ENCODE measurements at places on chromosomes 2 and 18. TPM values are rescaled to one million over a fixed set of nuclear protein-coding genes. Genes with fewer than 3 reads are reported as not detected.

GRCh38 chr2:238278626-238279323, 9.6 kb downstream of the PER2 start:
- no peaks in the 10 kb centered on the region for H3K27me3 ChIP-seq
- DNase-seq, result no peak
- H3K27ac ChIP-seq, result no peak overlapping the region
- H3K4me3 ChIP-seq, result no peak overlapping the region
- peaks cover 20% of the 10 kb centered on the region for H3K4me1 ChIP-seq

DNA sequence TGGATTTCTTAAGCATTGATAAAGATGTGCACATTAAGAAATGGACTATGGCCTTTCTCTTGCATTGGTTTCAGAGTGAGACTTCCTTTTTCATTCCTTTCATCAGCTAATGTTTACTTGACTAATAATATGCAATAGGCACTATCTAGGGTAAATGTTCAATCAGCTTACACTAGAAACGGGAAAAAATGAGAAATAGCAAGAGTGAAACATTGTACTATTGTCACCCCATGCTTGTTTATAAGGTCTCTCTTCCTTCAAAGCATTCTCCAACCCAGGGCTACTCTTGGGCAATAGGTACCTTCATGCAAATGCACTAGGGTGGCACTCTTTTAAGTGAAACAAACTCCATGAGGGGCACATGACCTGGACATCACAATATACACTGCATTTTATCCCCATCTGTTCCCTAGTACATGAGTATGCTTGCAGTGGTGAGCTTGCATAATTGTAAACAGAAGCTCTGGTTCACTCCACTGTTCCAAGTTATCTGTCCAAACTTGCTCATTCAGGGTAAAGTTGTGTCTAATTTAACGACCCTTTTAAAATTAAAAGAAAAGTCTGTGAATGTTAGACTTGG, 402.3 kb downstream of the ERBB4 start:
- H3K4me1 ChIP-seq, result no peaks in the 10 kb centered on the region
- H3K4me3 ChIP-seq, result no peak overlapping the region
- H3K36me3 ChIP-seq, result no peaks in the 10 kb centered on the region

DNA sequence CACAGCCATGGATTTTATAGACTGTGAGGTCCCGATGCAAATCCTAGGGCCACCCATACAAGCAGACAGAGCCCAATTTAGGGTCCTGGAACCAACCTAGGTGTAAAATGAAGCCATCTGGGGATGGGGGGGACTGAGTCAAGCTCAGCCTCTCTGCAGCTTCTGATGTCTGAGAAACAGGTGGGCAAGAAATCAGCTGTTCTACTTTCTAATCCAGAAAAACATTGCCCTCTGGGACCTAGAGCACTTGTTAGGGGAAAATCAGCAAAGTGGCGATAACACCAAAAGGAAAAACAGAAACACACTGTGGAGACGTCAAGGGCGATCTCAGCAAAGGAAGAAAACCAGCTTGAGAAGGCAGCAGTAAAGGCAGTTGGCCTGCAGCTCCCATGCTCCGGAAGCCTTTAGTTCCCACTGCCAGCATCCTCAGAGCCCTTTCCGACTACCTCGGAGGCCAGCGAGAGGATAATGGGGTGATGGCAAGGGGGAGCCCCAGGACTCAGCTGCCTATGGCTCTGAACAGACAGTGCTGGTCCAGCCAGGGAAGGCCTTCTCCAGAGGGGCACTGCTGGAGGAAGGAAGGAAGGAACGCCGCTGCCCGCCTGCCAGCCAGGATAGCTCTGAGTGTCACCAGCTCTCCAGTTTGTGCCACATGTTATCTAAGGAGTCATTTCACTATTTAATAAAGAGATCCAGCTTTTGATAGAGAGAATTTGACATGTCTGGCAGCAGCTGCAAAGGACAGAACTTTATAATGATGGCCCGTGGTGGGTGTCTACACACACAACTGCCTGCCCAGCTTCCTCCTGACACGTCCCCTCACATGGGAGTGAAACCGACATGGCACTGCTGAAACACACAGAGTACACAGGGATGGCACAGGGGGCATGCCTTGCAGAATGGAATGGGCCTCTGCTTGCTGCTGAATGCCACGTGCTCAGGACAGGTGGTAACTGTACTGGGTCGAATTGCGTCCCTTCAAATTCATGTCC, 37.7 kb downstream of the HS1BP3 start:
- H3K36me3 ChIP-seq, result no peaks in the 10 kb centered on the region
- H3K27ac ChIP-seq, result no peak overlapping the region
- peaks cover 54% of the 10 kb centered on the region for H3K4me1 ChIP-seq
- no peaks in the 10 kb centered on the region for H3K27me3 ChIP-seq
- H3K4me3 ChIP-seq, result no peak overlapping the region

Gene APOB
- 0.66 TPM for total RNA-seq

Gene REG1B
- total RNA-seq, result 4,279 TPM

Data from body of pancreas (tissue), 4 donors.